ENCODE measurements at places on chromosomes 7 and 10.

DNA sequence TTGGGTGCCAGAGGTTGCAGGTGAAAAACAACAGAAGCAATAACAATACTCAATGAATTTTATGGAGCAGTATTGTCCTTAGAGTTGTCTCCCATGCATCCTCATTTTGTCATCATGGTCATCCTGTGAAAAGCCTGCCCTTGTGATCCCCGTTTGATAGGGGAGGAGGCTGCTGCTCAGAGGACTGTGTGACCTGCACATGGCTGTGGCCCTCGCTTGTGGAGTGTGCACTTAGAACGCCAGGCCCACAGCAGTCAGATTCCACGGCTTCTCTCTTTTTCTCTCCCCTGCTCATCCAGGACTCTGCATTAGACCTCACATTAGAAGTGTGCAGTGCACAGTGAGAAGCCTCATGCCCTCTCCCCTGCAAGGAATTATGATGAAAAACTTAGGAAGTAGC lies 491.1 kb upstream of the KLF6 start:
- DNase-seq, result no peak

GRCh38 chr7:28356619-28357018 lies 55.7 kb upstream of the CREB5 start:
- no peak for DNase-seq

- DNase-seq, result no peak
Observed at GRCh38 chr7:144622745-144623144, 213.1 kb downstream of the TPK1 start.

DNA sequence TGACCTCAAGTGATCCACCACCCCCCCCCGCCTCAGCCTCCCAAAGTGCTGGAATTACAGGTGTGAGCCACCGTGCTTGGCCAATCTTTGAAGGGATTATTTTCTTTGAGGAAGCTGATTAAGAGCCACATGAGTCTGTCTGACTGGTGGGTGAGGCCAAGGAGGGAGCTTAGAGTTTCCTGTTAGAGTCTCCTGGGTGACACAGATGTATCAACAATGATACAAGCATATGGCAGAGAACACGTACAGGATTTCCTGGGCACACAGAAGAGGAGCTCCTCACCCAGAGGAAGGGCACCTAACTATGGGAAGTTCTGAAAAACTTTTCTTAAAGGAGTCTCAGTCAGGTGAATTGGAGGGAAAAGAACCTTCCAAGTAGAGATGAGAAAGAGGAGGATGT lies 69.4 kb downstream of the GOLGA7B start:
- DNase-seq, result no peak

- no peak for DNase-seq
Observed at GRCh38 chr10:78190051-78190825, 156.6 kb downstream of the RPS24 start.

GRCh38 chr10:71547312-71547711 lies 150.6 kb downstream of the CDH23 start:
- DNase-seq, result no peak
